PC-3 (cell line): ENCODE measurements at places on chromosomes 3 and 15. TPM values are rescaled to one million over a fixed set of nuclear protein-coding genes. Genes with fewer than 3 reads are reported as not detected.

DNA sequence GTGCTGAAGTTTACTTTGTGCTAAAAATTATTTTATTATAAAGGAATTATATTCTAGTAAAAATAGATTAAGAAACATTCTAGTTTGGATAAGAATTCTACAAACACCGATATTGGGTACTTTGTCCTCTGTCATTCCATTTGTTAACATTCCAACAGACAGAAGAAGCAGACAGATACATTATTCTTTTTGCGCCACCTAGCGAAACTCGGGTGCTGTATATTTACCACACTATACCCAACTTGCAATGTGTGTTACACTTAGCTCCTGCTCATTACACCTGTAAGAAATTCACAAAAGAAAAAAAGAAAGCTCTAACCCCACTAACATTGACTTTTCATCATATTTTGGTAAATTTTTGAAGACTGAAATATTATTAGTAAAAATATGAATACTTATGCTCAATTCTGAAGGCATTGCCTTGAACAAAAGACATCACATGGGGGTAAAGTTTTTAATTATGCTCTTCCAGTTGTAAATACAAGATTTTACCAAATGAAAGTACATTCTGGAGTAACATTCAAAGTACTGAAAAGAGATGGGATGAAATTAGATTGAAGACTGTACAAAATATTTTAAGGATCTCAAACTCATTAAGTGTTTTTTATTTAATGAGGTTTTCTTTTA lies 136.5 kb upstream of the MLF1 start:
- H3K27ac ChIP-seq, result no peak overlapping the region
- no peaks in the 10 kb centered on the region for H3K4me1 ChIP-seq
- H3K27me3 ChIP-seq, result no peaks in the 10 kb centered on the region
- no peak overlapping the region for H3K4me3 ChIP-seq
- no peaks in the 10 kb centered on the region for H3K36me3 ChIP-seq
- peak; percentile 73 for DNase-seq

DNA sequence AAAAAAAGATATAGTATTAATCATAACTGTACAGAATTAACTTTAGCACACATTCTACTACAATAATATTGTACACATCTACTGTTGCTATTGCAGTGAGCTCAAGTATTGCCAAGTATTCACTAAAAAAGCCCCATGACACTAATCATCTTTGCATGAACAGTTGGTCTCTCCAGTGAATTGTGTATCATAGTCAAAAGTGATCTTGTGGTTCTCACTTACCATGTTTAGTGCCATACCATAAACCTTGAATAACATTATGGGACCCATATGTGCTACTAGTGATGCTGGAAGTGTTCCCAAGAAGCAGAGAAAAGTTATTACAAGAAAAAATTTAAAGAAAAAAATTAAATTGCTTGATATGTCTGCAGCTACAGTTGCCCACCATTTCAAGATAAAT lies 177.1 kb downstream of the PCCB start:
- DNase-seq, result no peak
- H3K4me1 ChIP-seq, result no peaks in the 10 kb centered on the region
- H3K4me3 ChIP-seq, result no peak overlapping the region
- H3K27me3 ChIP-seq, result no peaks in the 10 kb centered on the region
- H3K27ac ChIP-seq, result no peak overlapping the region

GRCh38 chr3:87710511-87710910 lies 348.3 kb downstream of the CGGBP1 start:
- no peak overlapping the region for H3K27ac ChIP-seq
- no peak overlapping the region for H3K4me3 ChIP-seq
- peaks cover 12% of the 10 kb centered on the region; the same call in 1 of the 2 replicates for H3K4me1 ChIP-seq
- no peak for DNase-seq
- no peaks in the 10 kb centered on the region for H3K27me3 ChIP-seq

DNA sequence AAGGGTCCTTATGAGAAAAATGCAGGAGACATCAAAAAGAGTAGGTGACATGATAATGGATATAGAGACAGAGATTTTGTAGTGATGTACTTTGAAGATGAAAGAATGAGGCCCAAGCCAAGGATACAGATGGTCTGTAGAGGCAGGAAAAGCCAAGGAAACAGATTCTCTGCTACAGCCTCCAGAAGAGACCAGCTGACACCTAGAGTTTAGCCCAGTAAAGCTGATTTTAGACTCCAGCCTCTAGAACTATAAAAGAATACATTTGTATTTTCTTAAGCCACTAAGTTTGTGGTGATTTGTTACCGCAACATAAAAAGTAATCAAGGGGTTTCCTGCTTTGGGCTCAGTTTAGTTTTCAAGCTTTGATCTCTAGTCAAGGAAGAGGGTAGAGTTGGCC lies 64.8 kb downstream of the STRIT1 start:
- H3K36me3 ChIP-seq, result no peaks in the 10 kb centered on the region
- no peak for DNase-seq
- H3K27ac ChIP-seq, result no peak overlapping the region
- H3K27me3 ChIP-seq, result no peaks in the 10 kb centered on the region

GRCh38 chr3:168272343-168272985 lies 176.7 kb upstream of the GOLIM4 start:
- no peaks in the 10 kb centered on the region for H3K27me3 ChIP-seq
- no peaks in the 10 kb centered on the region for H3K36me3 ChIP-seq
- H3K4me3 ChIP-seq, result no peak overlapping the region
- no peaks in the 10 kb centered on the region for H3K4me1 ChIP-seq
- no peak overlapping the region for H3K27ac ChIP-seq

DNA sequence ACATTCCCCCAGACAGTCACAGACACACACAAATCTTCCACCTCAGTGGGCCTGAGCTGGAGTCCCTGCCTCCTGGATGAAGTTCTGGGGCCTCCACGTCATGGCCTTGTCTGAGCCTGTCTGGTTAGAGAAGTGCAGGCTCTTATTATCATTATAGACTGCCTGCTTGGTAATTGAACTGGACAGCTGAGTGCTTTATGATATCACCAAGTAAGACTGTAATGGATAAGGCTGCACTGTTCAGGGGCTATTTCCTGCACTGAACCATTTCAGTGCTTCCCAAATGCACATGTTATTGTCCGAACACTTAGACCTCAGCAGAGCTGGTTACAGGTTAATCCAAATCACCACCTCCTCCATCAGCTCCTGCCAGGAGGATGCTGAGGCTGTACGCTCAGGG lies 8.7 kb upstream of the ST6GAL1 start:
- H3K27me3 ChIP-seq, result no peaks in the 10 kb centered on the region
- H3K27ac ChIP-seq, result no peak overlapping the region
- H3K4me1 ChIP-seq, result no peaks in the 10 kb centered on the region
- no peaks in the 10 kb centered on the region for H3K36me3 ChIP-seq
- no peak overlapping the region for H3K4me3 ChIP-seq
- DNase-seq, result no peak

- DNase-seq, result peak; percentile 67
- H3K4me1 ChIP-seq, result peaks cover 39% of the 10 kb centered on the region
- 0 out of 2 replicates have a peak, but pooled peaks cover 6% of the 10 kb centered on the region for H3K27me3 ChIP-seq
- peak overlapping the region; percentile 95 for H3K27ac ChIP-seq
- H3K36me3 ChIP-seq, result no peaks in the 10 kb centered on the region
Measured at GRCh38 chr15:33243393-33243792, 48.9 kb upstream of the FMN1 start.

GRCh38 chr3:181915551-181915950 lies 203.8 kb downstream of the SOX2 start:
- H3K27ac ChIP-seq, result no peak overlapping the region
- no peaks in the 10 kb centered on the region for H3K27me3 ChIP-seq
- peaks cover 35% of the 10 kb centered on the region for H3K4me1 ChIP-seq
- H3K4me3 ChIP-seq, result no peak overlapping the region
- no peaks in the 10 kb centered on the region for H3K36me3 ChIP-seq

The CLDN18 gene
- not detected in 2 replicates for total RNA-seq

- no peaks in the 10 kb centered on the region for H3K36me3 ChIP-seq
- DNase-seq, result no peak
- H3K27me3 ChIP-seq, result no peaks in the 10 kb centered on the region
- no peaks in the 10 kb centered on the region for H3K4me1 ChIP-seq
Measured at GRCh38 chr3:144369129-144369879, 397.7 kb downstream of the DIPK2A start.

DNA sequence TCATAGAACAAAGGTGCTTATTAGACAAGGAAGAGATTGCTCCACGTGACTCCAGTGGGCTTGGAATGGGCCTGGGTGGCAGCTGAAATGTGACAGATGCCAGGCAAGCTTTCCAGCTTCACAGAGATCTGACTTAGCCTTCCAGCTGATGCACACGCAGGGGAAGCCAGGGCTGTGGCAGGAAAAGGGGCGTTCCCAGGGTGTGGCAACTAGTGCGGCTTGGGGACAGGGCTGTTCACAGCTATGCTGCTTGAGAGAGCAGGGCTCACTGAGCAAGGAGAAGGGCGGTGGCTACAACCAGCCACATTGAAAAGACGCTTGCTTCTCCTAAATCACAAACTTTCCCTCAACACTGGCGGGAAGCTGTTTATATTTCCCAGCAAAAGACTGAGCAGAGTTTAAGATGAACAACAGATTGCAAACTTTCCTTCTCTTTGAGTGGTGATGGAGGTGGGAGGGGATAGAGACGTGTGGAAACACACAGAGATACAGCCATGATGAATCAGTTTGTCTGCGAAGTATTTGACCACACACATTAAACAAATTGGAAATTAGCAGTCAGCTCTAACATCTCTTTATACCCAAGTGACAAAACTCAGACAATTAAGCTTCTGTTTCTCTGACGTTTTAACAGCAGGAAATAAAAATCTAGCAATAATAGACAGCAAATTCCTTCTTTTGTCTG lies 127.5 kb downstream of the BDH1 start:
- 0 out of 2 replicates have a peak, but pooled peaks cover 10% of the 10 kb centered on the region for H3K4me1 ChIP-seq
- no peak overlapping the region for H3K4me3 ChIP-seq
- H3K27me3 ChIP-seq, result no peaks in the 10 kb centered on the region
- no peak overlapping the region for H3K27ac ChIP-seq
- no peaks in the 10 kb centered on the region for H3K36me3 ChIP-seq

- no peak for DNase-seq
- H3K27ac ChIP-seq, result no peak overlapping the region
- H3K4me3 ChIP-seq, result no peak overlapping the region
Measured at GRCh38 chr3:151940481-151940880, 67.0 kb downstream of the SUCNR1 start.

The IFT57 gene
- total RNA-seq, result 46.0 and 54.0 TPM in 2 replicates

GRCh38 chr3:141218926-141219325 lies 12.7 kb upstream of the PXYLP1 start:
- DNase-seq, result no peak
- no peaks in the 10 kb centered on the region for H3K27me3 ChIP-seq

The JAGN1 gene
- total RNA-seq, result 32.5 and 34.1 TPM in 2 replicates

GRCh38 chr3:99111235-99111634 lies 209.7 kb upstream of the DCBLD2 start:
- DNase-seq, result peak; percentile 59
- H3K4me1 ChIP-seq, result peaks cover 18% of the 10 kb centered on the region
- no peak overlapping the region for H3K4me3 ChIP-seq
- no peaks in the 10 kb centered on the region for H3K36me3 ChIP-seq

The SAMD7 gene
- total RNA-seq, result not detected in 2 replicates

The SH3BP5 gene
- 21.2 and 23.0 TPM in 2 replicates for total RNA-seq

GRCh38 chr15:31235311-31236183 lies 91.1 kb upstream of the KLF13 start:
- H3K27ac ChIP-seq, result no peak overlapping the region
- 0 out of 2 replicates have a peak, but pooled peaks cover 5% of the 10 kb centered on the region for H3K27me3 ChIP-seq
- DNase-seq, result no peak
- no peak overlapping the region for H3K4me3 ChIP-seq

The TOP2B gene
- total RNA-seq, result 79.0 and 107 TPM in 2 replicates

DNA sequence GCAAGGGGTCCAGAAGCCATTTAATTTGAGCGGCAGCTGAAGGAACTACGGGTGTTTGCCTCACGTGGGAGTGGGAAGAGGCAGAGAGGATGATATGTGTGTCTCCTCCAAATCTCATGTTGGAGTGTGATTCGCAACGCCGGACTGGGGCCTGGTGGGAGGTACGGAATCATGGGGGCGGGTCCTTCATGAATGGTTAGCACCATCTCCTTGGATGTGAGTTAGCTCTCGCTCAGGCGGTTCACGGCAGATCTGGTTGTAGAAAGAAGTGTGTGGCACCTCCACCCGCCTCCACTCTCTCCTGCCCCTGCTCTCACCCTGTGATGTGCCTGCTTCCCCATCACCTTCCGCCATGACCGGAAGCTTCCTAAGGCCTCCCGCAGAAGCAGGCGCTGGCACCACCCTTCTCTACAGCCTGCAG lies 25.4 kb downstream of the XXYLT1 start:
- H3K27ac ChIP-seq, result no peak overlapping the region
- no peaks in the 10 kb centered on the region for H3K27me3 ChIP-seq
- H3K4me1 ChIP-seq, result no peaks in the 10 kb centered on the region
- no peaks in the 10 kb centered on the region for H3K36me3 ChIP-seq

- no peak for DNase-seq
- no peak overlapping the region for H3K27ac ChIP-seq
- H3K36me3 ChIP-seq, result no peaks in the 10 kb centered on the region
- H3K4me1 ChIP-seq, result no peaks in the 10 kb centered on the region
- H3K4me3 ChIP-seq, result no peak overlapping the region
- no peaks in the 10 kb centered on the region for H3K27me3 ChIP-seq
Measured at GRCh38 chr3:61928776-61929314, 367.5 kb downstream of the PTPRG start.

DNA sequence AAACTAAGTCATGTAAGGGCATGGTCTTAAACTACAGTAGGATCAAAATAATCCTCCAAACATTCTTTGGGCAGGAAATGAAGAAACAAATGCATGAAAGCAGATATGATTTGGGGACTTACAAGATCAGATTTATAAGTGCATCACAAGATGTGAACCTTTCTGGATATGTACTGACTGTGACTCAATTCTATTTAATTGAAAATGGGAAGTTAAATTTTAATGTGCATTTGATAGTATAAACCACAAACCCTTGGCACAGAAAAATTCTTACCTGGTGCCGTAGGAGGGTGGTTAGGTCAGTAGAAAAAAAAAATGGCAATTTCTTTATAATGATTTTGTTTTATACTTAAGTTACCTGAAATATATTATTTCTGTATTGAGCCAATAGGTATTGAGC lies 262.5 kb upstream of the TGFBR2 start:
- no peaks in the 10 kb centered on the region for H3K36me3 ChIP-seq
- peak overlapping the region; percentile 28; the same call in 1 of the 2 replicates for H3K4me3 ChIP-seq
- peak; percentile 86 for DNase-seq
- no peaks in the 10 kb centered on the region for H3K27me3 ChIP-seq

GRCh38 chr15:87123676-87124382 lies 1044.2 kb downstream of the AGBL1 start:
- no peak overlapping the region for H3K4me3 ChIP-seq
- H3K27ac ChIP-seq, result no peak overlapping the region
- H3K27me3 ChIP-seq, result no peaks in the 10 kb centered on the region
- DNase-seq, result no peak

The KBTBD12 gene
- total RNA-seq, result not detected in 2 replicates

The GABRR3 gene
- total RNA-seq, result not detected in 2 replicates

GRCh38 chr3:136984837-136985236 lies 27.1 kb downstream of the IL20RB start:
- H3K4me1 ChIP-seq, result no peaks in the 10 kb centered on the region
- H3K4me3 ChIP-seq, result no peak overlapping the region
- no peak overlapping the region for H3K27ac ChIP-seq
- peak; percentile 10 for DNase-seq
- no peaks in the 10 kb centered on the region for H3K36me3 ChIP-seq

The CGNL1 gene
- total RNA-seq, result 0.66 and 0.86 TPM in 2 replicates

The PLA2G4D gene
- 0.17 and 0.55 TPM in 2 replicates for total RNA-seq

The UCN2 gene
- total RNA-seq, result 0.81 and 0.91 TPM in 2 replicates

The PLCB2 gene
- total RNA-seq, result 1.3 and 3.2 TPM in 2 replicates

The TTLL13 gene
- not detected in 2 replicates for total RNA-seq

The LDHAL6B gene
- total RNA-seq, result not detected in 2 replicates
